ENCODE measurements at places on chromosomes 13 and 19.

- no peak for DNase-seq
Observed at GRCh38 chr19:51742789-51743188, 8.9 kb downstream of the FPR1 start.

DNA sequence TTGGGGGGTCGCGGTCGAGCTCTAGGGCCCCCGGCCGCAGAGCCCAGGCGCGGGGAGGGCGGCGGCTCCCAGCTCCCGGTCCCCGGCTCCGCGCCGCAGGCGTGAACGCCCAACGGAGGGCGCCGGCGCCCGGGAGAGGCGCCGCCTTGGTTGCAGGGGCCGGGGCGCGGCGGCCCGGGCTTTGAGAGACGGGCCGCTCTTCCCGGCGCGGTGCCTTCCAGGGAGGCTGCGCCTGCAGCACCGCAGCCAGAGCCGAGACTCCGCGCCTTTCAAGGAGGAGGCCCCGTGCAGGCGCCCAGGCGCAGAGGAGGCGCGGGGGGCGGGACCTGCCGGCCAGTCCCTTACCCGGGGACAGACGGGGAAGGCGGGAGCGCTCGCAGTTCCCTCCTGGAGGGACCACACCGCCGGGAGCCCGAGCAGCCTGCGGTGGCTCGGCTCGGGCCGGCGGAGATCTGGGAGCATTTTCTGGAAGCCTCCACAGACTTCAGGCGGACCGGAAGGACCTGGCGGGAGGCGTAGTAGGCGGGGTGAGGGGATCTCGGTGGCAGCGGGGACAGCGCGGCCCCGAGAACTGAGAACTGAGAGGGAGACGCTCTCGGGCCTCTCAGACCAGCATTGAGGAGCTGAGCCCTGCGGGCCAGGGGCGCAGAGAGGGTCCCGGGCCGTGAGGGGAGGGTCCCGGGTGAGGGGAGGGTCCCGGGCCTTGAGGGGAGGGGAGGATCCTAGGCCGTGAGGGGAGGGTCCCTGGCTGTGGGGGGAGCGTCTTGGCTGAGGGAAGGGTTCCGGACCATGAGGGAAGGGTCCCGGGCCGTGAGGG is 25.5 kb upstream of the MCF2L start:
- DNase-seq, result peak; percentile 82

GRCh38 chr13:77838271-77838670 is 80.4 kb downstream of the EDNRB start:
- no peak for DNase-seq

DNA sequence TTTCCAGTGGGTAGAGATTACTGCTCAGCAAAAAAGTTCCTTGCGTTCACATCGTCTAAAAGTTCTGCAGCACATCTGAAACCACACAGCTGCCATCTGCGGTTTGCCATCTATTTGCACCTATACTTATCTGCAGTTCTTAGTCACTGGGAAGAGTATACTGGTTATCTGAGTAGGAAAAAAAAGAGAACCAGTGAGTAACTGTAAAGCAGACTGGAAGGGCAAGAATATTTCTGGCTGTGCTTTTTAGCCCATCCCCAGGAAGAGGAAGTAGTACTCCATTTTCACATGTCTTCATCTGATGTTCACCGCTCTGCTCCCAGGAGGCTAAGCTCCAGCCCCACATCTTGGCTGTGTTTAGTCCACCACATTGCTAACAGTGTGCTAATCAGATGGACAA is 35.6 kb downstream of the EFNB2 start:
- no peak for DNase-seq

DNA sequence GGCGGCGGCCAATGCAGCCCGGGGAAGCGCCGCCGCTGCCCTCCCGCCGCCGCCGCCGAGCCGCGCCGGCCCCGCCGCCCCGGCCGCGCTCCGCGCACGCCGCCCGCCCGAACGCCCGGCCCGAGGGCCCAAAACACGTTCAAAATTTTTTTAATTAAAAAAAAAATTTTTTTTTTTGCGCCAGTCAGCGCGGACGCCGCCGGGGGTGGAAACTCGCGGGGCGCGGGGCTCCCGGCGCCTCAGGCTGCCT is 468 bp downstream of the HMGB1 start:
- DNase-seq, result no peak

- DNase-seq, result no peak
Observed at GRCh38 chr13:99809926-99810325, 161.6 kb downstream of the ZIC5 start.

DNA sequence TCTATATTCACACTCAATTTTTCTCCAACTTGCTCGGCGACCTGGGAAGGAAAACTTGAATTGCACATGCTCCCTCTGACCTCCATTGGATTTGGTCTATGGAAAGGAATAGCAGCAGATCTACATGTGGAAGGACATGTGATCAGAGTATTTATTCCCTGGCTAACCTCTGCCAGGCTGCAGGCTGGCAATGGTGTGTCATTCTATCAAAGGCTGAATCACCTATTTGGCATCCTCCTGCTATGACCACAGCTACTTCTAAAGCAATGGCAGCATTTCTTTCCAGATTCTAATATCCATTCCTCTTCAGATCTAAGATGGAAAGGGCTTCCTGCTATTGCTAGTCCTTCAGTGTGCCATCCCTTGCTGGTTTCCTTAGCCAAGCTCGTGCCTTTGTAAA is 144.3 kb upstream of the FREM2 start:
- DNase-seq, result no peak

GRCh38 chr19:42477933-42478332 is 35.2 kb upstream of the CXCL17 start:
- no peak for DNase-seq

- no peak for DNase-seq
Observed at GRCh38 chr13:110233951-110234280, 73.0 kb downstream of the COL4A1 start.

DNA sequence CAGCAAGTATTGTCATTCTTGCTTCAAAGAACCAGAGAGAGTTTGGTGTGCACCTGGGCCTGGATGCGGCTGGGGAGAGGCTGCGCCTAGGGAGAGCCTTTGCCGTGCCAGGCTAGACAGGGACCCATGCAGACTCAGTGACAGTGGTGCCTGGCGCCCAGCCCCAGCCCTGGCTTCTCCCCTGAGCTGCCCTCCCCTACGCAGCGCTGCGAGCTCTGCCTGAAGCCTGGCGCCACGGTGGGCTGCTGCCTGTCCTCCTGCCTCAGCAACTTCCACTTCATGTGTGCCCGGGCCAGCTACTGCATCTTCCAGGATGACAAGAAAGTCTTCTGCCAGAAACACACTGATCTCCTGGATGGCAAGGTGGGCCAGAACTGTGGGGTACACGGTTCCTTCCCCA is 12.0 kb downstream of the KMT2B start:
- no peak for DNase-seq

DNA sequence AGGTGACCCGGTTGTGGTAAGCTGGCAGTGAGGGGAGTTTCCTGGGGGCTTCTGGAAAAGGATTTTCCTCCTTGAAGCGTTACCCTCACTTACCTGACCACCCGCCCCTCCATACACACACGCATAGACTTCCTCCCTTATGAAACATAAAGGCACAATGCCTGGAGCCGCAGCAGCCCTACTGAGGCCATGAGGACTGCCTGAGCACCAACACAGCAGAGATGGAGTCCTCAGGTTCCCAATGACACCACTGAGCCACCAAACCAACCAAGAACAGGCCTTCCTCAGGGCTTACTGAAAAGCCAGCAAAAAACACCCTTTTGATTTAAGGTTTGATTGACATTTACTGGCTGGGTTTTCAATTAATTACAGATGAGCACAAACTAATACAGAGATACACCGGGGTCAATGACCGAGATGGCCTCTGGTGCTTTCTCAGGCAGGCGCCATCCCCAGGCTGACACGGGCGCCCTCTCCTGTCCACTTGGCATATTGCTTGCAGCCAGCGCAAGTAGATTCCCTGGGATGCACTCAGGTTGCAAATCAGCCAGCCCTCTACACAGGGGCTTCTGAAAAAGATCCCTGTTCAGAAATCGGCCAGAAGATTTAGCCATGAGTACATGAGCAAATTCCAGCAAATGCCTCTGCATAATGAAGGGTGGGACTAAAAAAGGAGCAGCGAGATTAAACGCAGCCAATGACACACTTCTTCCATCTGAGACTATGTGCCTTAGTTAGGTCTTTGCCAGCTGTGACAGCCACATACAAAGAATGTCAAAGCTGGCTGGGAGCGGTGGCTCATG is 14.8 kb downstream of the OPA3 start:
- peak; percentile 46 for DNase-seq

- peak; percentile 75 for DNase-seq
Observed at GRCh38 chr13:91185294-91185863, 162.1 kb upstream of the MIR17HG start.

DNA sequence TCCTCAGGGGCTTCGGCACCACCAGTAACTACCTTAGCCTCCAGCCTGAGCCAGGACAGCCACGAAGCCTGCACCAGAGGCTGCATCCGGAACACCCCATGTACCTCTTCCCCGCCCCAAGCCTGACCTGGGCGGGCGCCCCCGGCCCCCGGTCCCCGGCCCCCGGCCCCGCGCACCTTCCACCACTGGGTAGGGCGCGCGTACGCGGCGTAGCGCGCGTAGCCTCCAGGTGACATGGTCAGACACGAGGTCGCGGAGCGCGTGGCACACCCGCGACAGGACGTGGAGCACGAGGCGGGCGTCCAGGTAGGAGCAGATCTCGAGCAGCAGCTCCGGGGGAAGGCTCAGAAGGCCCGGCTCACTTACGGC is 450 bp downstream of the FBXW9 start:
- DNase-seq, result peak; percentile 34

GRCh38 chr19:6501740-6502648 is at the start of gene TUBB4A:
Gene TUBB4A (minus strand): TSS chr19:6502309. CDS start chr19:6502212, 97 bp downstream.
- DNase-seq, result no peak

DNA sequence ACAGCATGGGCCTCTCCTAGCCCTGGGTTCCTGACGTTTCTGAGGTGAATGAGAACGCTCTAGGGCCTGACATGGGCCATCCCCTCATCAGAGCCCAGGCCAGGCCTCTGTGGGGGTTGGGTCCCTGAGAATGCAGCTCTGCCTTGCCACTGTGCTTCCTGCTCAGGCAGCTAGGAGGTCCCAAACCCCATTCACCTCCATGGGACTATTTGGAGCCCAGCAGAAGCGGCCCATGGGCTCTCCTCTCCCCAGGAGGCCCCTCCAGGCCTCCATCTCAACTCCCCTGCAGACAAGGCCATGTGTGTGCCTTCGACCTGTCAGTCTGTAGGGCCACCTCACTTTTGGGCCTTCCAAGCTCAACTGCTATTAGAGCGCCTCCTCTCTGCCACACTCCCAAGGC is 36.9 kb downstream of the ELL start:
- DNase-seq, result no peak

DNA sequence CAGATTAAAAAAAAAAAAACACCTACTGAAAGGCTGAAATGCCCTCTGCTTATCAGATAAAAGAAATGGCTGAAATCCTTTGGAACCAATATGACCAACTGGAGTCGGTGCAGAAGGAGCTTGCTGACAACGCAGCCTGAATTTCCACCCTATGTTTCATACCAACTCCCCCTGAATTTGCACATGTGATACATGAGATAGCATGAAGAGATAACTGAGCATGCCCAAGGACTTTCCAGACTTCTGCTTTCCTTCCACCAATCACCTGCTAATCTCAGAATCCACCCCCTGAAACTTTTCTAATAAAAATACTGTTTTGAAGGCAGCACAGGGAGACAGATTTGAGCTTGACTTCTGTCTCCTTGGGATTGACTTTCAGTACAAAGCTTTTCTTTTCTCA is 32.2 kb upstream of the WDFY2 start:
- no peak for DNase-seq

DNA sequence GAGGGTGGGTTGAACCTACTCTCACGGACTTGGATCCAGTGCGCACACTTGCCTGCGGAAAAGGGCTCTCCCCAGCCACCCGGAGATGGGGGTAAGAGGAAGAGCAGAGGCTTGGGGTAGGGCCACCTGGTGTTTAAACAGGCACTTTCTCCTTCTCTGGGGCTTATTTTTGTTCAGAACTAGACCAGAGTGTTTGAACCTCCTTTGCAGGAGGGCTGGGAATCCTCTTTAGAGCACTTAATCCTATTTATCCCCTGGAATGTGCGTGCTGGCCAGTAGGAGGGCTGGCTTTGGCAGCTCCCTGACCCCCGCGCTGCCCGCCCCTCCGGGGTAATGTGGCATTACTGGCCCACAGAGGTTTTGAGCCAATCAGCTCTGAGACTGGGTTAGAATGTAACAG is 2.0 kb downstream of the RGS9BP start:
- DNase-seq, result no peak

DNA sequence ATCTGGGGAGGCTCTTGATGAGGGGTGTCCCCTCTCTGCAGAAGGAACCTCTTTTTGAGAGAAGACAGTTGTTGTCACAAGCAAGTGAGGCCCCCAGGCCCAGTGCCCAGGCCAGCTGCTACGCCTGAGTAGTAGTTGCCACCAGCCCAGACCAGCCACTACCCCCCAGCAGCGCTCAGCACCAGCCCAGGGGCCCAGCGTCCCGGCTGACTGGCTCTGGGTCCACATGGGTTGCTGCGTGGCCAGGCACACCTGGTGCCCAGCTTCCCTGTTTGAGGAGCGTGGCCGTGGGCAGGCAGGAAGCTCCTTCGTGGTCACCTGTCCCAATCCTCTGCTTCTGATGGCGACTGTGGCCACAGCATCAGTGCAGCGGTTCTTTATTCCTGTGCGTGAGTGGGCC is 84.7 kb downstream of the KDM4B start:
- no peak for DNase-seq

GRCh38 chr19:10521461-10522171 is 4.4 kb upstream of the S1PR5 start:
- no peak for DNase-seq

- no peak for DNase-seq
Observed at GRCh38 chr13:68748038-68748437, 1359.6 kb upstream of the ATXN8OS start.

DNA sequence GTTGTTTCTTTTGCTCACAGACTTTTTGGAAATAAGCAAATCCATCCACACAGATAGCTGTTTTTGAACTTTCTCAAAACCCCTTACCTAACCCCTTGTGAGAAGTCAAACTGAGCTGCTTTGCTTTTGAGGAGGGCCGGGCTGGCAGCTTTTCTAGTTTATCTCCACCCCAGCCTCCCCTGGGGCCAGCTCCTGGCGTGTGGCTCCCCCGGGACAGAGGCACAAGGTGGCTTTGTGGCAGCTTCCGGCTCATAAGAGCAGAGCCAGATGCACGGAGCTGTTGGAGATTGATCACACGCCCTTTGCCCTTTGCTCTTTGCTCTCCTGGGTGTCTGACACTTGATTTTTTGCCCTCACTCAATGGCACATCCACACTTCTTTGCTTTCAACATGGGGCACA is 24.9 kb upstream of the RNF113B start:
- no peak for DNase-seq

DNA sequence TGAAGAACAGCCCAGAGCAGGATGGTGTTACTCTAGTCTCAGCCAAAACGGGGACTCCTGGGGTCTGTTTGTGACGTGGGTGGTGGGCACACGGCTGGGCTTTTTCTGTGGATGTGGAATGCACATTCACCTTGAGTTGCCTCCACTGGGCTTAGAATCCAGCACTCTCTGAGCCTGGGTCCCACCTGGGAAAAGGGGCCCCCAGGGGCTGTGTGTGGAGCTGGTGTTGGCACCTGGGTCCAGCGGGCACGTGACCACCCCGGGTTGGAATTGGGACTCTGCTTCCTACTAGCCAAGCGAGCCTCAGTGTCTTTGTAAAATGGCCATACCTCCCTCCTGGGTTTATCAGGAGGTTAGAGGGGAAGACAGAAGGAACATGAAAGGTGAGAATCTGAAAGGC is 29.2 kb upstream of the F2RL3 start:
- DNase-seq, result no peak
